ENCODE measurements at places on chromosomes 5 and 9.

- DNase-seq: peak; percentile 90
Measured at GRCh38 chr5:150066901-150067396, 19.4 kb downstream of the CSF1R start.

GRCh38 chr9:120965344-120966012 is 38.9 kb upstream of the TRAF1 start:
- DNase-seq: no peak

DNA sequence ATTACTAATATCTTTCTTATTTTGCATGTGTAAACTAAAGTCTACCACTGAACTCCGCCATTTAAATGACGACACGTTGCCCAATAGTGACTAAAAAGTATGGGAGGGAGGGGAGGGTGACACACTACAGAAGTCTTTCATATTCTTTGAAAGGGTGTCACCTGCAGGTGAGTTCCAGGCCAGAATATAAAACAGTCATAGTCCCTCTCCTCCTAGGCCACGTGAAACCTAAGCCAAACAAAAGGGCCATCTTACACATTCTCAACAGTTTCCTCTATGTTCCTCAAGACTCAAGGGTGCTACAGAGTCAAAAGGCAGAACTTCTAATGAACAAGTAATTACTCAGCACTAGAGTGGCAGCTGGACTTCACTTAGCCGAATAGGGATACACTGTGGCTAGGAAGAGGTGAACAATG is 6.4 kb downstream of the CEMIP2 start:
- peak; percentile 25 for DNase-seq

DNA sequence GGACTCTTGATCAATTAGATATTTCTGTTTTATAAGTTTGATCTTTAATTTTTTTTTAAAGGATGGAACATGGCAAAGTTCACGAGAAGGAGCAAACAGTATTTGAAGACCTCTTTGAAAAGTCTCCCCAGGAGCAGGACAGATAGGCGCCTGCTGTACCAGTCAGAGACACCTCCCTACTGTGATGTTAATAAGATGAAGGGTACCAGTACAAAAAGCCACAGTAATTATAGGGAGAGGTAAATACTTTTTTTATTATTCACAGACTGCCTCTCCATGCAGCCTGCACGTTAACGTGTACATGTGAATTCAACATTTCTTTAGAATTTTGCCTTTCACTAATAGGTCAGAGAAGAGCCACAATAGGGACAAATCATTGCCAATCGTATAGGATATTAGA is 146.5 kb upstream of the CDH6 start:
- no peak for DNase-seq

GRCh38 chr9:133971121-133971951 is 20.8 kb downstream of the VAV2 start:
- no peak for DNase-seq

- no peak for DNase-seq
Measured at GRCh38 chr9:69500896-69501295, 171.3 kb downstream of the APBA1 start.

GRCh38 chr5:39721394-39721793 is 296.6 kb upstream of the DAB2 start:
- DNase-seq: no peak

- no peak for DNase-seq
Measured at GRCh38 chr5:42825422-42826148, 13.9 kb upstream of the SELENOP start.
